Cardiac fibroblast (primary cell): ENCODE measurements at places on chromosomes 3 and 15.

DNA sequence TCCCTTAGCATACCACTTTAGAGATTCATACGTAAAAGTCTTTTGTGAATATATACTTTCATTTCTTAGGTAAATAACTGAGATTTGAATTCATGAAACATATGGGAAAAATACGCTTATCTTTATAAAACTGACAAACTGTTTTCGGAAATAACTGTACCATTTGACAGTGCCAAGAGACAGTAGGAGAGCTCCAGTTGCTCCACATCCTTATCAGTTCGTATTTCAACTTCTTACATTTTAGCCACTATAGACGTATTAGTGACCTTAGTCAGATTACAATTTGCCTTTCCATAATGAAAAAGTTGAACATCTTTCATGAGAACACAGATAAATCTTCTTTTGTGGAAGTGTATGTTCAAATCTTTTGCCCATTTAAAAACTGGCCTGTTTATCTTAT, 133.5 kb downstream of the NR2E3 start:
- peak; percentile 7 for DNase-seq

- DNase-seq: peak; percentile 39
Measured at GRCh38 chr15:78076231-78077052, 1.1 kb downstream of the TBC1D2B start.

GRCh38 chr3:52317208-52318000, 1.3 kb downstream of the DNAH1 start:
- DNase-seq: peak; percentile 39

DNA sequence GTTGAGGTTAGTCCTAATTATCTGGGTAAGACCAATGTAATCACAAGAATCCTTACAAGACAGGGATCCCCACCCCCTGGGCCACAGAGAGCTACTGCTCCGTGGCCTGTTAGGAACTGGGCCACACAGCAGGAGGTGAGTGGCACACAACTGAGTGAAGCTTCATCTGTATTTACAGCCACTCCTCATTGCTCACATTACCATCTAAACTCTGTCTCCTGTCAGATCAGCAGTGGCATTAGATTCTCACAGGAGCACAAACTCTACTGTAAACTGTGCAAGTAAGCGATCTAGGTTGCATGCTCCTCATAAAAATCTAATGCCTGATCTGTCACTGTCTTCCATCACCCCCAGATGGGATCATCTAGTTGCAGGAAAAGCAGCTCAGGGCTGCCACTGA, 58.5 kb upstream of the CRBN start:
- DNase-seq: no peak

GRCh38 chr15:75843678-75844581, 683 bp downstream of the UBE2Q2 start:
- DNase-seq: peak; percentile 60

GRCh38 chr15:22823495-22824128, 14.9 kb upstream of the NIPA2 start:
- no peak for DNase-seq

DNA sequence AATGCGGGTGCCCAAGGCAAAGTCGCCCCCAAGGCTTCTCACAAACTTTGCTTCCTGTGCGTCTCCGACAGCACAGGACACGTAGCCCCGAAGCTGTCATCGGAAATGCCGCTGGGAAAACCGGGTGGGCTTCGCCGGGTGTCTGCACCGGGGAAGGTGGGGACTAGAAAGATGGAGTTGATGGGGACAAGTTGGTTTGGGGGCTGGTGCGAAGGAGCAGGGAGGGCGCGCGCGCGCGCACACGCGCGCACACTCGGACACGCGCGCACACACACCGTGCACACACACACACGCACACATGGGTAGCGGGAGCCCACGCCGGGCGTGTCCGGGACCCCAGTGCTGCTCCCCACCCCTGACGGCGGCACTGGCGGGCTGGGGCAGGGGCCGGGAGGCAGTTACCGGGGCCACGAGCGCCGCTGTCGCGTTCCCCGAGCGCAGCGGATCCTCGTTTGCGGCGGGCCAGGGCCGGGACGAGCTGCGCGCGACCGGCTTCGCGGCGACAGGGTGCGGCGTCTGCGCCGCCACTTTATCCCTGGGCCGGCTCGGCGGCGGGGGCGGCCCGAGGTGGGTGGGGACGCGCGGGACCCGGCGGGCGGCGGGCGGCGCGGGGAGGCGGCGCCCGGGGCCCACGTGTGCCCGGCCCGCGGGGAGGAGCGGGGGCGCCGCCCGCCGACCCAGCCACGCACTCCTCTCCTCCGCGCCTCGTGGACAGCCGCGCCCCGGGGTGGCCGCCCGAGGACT, 539 bp upstream of the MGLL start:
- peak; percentile 36 for DNase-seq

GRCh38 chr3:41000471-41000870, 198.8 kb upstream of the CTNNB1 start:
- peak; percentile 23 for DNase-seq

- DNase-seq: no peak
Measured at GRCh38 chr15:66170042-66170441, 83.5 kb downstream of the MEGF11 start.

- no peak for DNase-seq
Measured at GRCh38 chr3:85180-85579, 111.4 kb upstream of the CHL1 start.

DNA sequence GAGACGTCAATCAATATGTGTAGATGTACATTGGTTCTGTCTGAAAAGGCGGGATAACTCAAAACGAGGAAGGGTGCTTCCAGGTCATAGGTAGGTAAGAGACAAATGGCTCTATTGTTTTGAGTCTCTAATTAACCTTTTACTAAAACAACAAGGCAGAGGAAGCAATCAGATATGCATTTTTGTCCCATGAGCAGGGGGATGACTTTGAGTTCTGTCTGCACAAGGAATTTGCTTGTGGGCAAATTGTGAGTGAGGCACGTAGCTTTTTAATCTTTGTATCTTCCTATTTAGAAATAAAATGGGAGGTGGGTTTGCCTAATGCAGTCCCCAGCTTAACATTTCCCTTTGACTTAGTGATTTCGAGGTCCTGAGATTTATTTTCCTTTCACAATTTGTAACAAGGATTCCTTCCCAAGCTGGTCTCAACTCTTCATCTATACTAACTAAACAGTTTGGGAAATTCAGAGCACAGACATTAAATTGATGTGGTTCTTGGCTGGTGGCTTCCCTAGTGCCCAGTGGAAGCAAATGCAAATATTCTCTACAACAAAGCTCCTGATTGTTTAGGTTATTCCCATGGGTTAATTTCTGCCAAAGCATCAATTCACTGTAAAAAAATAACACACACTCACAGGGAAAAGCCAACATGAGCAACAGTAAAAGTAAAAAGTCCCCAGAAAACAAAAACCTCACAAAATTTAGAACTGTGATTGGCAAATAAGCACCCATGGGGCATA, 738.8 kb upstream of the SGO1 start:
- no peak for DNase-seq

- DNase-seq: peak; percentile 54
Measured at GRCh38 chr3:114213627-114214541, 23.5 kb downstream of the ZNF80 start.

- DNase-seq: no peak
Measured at GRCh38 chr3:147090461-147090860, 315.9 kb downstream of the ZIC4 start.

DNA sequence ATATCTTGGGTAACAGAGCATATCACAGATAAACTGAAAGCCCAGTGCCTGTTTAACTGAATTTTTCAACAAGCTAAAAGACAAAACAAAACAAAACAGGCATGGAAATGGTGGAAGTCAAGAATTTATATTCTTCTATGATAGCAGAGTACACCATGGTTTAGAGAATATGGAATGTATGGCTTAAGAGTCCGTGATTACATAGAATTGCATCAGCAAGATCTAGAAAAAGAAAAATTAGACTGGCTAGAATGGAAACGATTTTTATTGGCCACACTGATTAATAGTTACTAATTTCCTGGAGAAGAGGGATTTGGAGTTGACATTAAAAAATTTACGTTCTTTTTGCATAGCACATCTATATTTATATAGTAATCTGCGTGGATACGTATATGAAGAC, 435.2 kb upstream of the DPPA4 start:
- DNase-seq: no peak

DNA sequence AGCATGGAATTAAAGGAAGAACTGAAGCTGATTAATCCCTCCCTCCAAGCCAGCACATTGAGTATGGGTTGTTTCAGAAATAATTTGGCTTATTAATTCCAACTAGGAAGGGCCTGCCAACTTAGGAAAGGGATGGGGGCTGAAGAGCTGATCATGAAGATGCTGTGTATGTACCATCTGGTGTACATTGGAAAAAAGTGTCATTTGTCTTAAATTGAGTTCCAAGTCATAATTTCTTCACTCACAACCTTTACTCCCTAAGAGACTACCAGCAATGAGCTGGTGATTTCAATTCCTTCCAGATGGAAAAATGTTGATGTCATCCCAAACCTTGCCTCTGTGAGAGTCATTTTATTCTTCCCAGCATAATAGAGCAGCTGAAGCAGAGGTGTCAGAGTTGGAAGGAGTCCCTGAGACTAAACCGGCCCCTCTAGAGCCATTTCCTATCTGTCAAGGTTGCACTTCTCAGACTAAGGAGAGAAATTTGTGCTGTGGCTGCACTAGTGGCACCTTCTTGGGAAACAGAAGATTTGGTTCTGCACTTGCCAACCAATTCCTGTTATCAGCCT, 79.4 kb downstream of the GTPBP8 start:
- DNase-seq: peak; percentile 31

GRCh38 chr3:41190509-41191284, 8.6 kb upstream of the CTNNB1 start:
- no peak for DNase-seq

DNA sequence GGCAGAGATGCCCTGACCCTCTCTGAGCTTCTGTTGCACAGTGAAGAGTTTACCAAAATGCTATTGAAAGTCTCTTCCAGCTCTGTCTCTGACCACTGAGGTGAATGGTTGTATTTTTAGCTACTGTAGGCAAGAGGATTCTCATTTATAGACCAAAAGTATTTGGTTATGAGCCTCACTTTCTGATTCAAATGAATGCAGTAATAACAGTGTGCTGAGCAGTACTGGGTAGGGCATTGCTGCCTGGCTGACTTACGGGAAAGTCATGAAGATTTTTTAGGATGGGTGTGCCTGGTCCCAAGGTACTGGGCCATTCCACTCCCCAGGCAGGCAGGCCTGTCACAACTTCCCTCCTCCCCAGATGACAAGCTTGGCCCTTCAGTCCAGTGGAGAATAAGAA, 15.5 kb downstream of the PLA1A start:
- no peak for DNase-seq
